Muscle of leg (tissue), 16 donors: ENCODE measurements at places on chromosomes 7 and 10. TPM values are rescaled to one million over a fixed set of nuclear protein-coding genes. Genes with fewer than 3 reads are reported as not detected.

DNA sequence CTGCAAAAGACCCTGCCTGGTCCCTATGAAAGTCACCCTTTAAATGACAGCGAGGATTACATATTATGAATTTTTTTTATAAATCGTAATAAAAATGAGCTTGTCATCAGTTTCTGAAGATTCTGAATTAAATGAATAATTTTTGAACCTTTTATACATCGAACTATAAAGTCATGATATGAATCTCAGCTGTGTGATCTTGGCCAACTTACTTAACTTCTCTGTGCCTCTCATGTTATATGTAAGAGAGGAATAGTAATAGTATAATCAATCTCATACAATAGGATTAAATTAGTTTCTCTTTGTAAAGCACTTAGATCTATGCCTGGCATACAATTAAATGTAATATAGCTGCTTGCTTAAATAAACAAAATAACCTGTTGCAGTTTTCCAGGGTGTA, 5.3 kb upstream of the ATOH7 start:
- no peak for DNase-seq

- no peak for DNase-seq
Observed at GRCh38 chr10:4615042-4615441, 211.0 kb upstream of the AKR1E2 start.

- no peak for DNase-seq
Observed at GRCh38 chr10:96152437-96152836, 22.3 kb downstream of the ZNF518A start.

GRCh38 chr10:43220657-43221418, 46.0 kb downstream of the RASGEF1A start:
- no peak for DNase-seq

DNA sequence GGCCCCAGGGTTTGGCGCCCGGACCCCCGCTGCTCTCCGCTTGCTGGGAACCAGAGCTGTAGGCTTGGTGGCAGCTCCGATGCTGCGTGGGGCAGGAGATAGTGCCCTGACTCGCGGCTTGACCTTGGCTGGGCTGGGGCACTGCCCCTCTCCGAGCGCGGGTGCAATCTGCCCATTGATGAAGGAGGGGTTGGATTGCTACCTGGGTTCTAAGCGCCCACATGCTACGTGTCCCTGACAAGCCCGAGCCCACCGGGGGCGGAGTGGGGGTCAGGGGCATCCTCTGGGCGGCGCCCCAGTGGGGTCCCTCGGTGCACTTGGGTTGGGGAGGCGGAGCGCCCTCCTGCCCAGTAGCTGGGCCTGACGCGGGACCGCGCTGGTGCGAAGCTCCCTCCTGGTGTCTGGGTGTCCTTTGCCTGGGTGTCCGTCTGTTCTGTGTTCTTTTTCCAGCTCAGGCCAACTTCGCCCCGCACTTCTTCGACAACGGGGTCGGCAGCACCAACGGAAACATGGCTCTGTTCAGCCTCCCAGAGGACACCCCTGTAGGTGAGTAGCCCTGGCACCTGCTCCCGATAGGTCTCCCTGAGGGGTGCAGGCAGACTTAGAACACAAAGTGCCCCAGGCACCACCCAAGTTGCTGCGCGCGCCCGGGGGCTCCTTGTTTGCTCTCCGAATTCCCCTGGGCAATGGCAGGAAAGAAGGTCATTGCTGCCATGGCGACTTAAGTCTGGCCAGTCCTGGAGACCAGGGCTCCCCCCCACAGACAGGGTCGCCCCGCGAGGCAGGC, 900 bp downstream of the CDHR1 start:
- no peak for DNase-seq

DNA sequence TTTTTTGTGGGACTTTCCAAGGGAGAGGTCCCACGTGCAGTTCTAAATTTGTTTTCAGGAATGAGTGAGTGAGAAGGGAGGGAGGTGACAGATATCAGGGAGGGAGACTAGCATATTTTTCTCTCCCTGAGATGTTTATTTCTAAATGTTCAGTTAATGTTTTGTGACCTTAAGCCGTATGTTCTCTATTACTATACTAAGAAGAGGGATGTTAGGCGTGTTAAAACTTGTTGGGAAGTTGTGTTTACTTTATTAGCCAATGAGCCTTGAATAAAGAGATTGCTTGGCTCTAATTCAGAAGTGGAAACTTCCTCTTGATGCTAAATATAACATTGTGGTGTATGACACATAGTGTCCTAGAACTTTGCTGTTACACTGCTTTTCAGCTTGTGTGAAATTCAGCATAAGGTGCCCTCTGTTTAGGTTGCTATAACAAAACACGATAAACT, 37.3 kb downstream of the DNAH11 start:
- DNase-seq = peak; percentile 25

- DNase-seq = peak; percentile 11
Observed at GRCh38 chr10:17533731-17534130, 79.3 kb upstream of the ST8SIA6 start.

The PIP gene
- polyA plus RNA-seq = not detected

DNA sequence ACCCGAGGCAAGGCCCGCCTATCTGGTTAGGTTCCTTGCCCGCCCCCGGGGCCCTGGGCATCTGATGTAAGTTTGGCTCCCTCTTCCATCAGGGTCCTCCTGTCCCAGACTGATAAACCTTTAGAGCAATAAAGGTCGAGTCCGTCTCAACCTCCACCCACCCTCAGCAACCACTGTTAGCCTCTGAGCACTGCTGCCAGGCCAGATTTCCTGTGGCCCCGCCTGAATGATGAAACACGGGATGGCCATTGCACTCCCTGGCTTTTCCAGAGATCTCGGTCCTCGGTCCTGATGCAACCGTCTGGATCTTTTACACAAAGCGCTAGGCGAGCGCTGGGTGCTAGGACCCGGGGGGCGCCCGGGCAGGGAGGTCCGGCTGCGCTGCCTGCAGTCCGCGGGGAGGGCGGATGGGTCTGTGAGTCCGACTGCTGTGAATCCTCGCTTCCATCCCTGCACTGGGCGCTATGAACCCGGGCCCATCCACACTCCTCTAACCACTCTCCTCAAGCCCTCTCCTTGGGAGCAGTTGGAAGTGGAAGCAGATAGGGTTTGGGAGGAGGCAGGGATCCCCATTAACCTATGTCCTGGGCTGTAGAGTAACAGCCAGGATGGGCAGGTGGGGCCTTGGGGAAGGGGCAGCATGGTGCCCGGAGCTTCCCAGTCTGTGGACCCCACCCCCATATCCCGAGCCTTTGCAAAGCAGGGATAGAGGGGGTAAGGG, 875 bp upstream of the DDIT4 start:
- DNase-seq = peak; percentile 98

GRCh38 chr10:29377333-29377961, 88.6 kb downstream of the LYZL1 start:
- DNase-seq = peak; percentile 28

DNA sequence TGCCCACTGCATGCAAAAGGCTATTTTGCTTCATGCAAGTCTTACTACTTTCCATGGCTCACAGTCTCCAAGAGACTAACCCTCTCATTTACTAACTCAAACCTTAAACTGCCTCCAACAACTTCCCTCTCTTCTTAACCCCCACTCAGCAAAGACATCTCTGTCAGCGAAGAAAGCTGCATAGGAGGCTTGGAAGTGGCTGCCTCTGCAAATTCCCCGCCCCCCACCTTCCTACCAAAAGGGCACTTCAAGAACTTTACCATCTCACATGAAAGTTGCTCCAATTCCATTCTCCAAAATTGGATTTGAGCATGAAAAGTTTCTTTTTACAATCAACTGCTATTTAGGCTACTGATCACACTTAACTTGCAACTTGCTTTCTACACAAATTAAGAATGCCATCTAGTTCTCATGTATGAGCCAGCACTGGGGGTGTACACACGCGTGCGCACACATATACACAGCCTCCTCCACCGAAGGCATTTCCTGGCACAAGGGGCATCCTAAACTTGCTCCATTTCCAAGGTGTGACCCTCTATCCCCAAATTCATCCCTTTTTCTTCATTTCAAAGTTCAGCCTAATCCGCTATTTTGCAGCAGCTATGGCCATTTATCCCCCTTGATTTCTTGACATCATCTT, 1.8 kb downstream of the CCDC6 start:
- peak; percentile 11 for DNase-seq

DNA sequence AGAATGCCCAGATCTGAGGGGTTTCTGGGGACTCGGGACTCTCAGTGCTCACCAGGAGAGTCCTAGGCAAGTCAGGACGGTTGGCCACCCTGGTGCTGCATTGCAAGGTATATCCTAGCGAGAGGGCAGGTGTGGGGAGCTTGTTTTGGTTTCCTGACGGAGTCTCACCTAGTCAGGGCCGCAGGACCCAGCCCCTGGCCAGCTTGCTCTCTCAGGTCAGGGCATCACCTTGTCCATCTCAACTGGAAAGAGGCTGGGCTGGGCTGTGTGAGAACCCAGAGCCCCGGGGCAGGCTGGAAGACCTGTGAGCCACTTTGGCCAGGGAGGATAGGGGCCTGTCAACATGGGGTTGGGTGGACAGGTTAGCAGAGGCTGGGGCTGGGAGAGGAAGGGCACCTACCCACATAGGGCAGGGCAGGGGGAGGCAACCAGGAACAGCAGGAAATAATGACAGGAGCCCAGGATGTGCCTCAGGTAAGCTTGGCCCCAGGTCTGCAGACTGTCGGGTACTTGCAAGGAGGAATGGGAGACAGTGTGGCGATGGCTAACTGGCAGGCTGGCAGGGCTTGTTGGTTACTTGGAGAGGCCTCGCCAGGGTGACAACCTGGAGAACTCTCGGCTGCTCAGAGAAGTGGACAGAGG, 31.5 kb downstream of the DNAJB12 start:
- no peak for DNase-seq

- no peak for DNase-seq
Observed at GRCh38 chr10:118746246-118746645, 8.5 kb downstream of the CACUL1 start.

- peak; percentile 81 for DNase-seq
Observed at GRCh38 chr10:109894516-109894915, 28.8 kb downstream of the XPNPEP1 start.

The CLRN3 gene
- 0.82 TPM for polyA plus RNA-seq

The MRLN gene
- 147 TPM for polyA plus RNA-seq

DNA sequence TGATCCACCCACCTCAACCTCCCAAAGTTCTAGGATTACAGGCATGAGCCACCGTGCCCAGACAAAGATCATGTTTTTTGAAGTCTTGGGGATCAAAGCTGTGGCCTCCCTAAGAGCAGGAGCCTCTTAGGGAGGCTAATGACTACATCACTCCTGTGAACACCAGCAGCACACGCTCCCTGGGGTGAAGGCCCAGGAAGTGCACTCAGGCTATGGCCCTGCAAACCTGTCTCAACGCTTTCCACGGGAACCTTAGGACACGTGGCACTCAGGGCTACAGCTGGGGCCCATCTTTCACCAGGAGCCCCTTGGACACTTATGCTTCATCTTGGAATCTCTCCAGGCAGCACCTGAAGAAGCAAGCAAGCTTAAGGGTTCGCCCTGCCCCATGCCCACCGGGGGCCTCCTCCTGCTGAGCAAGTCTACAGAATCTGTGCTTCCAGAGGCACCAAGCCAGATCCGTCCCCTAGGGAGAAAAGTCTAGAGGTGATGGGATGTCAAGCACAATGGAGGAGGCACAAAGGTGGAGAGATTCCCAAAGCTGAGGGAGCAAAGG, 18.4 kb downstream of the VSTM4 start:
- DNase-seq = no peak

- DNase-seq = no peak
Observed at GRCh38 chr10:29105516-29106215, 183.2 kb upstream of the LYZL1 start.

The NUTM2A gene
- 1.9 TPM for polyA plus RNA-seq

DNA sequence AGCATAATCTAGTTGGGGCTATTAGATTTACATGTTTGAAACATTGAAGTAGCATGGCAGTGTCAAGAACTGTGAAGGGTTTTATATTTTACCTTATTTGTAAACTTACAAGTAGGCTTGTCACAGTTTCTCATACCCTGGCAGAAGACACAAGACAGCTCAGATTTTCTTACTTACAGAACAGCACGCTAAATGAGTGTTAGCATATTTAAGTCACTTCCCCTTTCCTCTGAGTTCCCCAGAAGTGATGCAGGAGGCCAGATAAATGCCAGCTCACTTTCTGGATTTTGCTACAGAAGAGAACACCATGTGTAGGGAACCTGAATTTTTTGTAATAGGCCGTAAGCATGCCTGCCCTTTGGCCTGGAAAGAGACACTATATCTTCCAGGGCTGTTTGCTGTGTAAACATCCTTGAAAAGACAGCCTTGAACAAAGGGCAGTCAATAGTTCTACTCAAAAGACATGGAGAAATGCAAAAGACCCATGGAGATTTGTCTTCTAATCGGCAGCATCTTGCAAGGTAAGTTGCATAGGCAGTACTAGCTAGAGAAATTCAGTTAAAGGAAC, 279.1 kb downstream of the PHF14 start:
- DNase-seq = no peak

DNA sequence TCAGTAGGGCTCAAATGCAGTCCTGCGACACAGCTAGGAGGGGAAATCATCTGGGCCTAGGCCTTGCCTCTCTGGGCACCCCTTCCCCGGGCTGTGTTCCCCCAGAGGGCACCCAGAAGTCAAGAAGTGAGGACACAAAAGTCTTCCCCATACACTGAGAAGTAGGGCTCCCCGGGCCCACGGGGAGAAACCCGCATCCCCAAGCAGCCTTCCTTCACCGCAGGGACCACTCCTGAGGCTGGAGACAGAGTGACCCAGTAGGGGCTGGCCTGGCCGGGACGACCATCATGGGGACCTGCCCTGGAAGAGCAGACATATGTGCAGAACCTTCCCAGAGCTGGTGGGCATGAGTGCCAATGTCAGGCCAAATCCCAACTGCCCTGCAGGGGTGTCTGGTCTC, 163.5 kb downstream of the GFRA1 start:
- no peak for DNase-seq

DNA sequence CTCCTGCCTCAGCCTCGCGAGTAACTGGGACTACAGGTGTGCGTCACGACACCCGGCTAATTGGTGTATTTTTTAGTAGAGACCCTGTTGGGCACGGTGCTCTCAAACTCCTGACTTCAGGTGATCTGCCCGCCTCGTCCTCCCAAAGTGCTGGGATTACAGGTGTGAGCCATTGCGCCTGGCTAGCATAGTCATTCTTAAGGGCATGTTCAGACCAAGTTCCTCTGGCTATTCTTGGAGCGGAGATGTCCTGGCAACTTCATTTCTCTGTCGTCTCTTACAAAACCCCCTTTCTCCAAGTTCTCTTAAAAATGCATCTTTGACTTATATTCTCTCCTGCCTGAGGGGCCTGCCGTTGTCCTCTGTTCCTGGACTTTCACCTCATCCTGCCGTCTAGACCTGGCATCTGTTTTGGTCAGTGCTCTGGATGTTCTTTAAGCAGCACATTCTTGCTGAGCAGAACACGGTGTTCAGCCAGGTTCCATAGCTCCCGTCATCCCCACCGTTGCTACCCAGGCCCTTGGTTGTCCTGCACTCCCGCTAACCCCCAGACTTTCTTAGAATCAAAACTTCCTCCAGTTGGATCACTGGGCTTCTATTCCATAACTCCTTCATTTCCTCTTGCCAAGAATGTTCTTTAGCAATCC, 509.9 kb upstream of the GALNT17 start:
- DNase-seq = peak; percentile 51

The ZNF804B gene
- polyA plus RNA-seq = not detected

GRCh38 chr10:119609516-119609915, 12.8 kb upstream of the TIAL1 start:
- DNase-seq = no peak

- no peak for DNase-seq
Observed at GRCh38 chr7:33837356-33837851, 67.9 kb upstream of the BMPER start.

- DNase-seq = peak; percentile 23
Observed at GRCh38 chr7:19617901-19618300, 90.9 kb downstream of the POLR1F start.

The RBAK gene
- 6.7 TPM for polyA plus RNA-seq

The ATOH7 gene
- 0.11 TPM for polyA plus RNA-seq

The CACNA2D1 gene
- polyA plus RNA-seq = 82.6 TPM
